ENCODE measurements at places on chromosomes 16 and 17.

DNA sequence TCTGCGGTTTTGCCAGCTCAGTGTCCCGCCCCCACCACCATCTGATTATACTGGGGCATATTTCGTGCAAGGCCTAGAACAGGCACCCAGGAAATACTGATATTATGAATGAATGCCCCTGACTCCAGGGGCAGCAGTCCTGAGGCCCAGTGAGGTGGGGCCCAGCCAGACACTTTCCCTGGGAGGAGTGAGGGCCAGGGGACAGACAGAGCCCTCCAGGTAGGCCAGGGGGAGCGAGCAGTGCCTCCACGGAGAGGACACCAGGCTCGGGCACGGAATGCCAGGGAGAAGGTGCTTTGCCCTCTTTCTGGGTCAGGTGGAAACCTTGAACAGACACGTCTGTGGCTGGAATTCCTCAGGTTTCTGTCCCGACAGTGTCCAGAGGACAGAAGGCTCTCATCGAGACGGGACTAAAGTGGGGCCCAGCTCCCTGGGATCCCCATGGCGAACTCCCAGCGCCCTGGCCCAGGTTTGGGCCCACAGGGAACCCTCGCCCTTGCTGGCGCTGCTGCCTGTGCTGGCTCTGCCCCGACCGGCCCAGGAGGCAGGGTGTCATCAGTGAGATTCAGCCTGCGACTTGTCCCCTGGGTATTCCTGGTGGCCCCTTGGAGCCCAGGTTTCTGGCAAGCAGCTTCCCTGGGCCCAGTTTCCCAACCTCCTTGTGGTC lies 4.3 kb downstream of the KATNB1 start:
- peaks cover 10% of the 10 kb centered on the region for H3K4me1 ChIP-seq
- H3K4me3 ChIP-seq, result no peak overlapping the region
- no peaks in the 10 kb centered on the region for H3K27me3 ChIP-seq
- no peak overlapping the region for H3K27ac ChIP-seq
- no peaks in the 10 kb centered on the region for H3K36me3 ChIP-seq

DNA sequence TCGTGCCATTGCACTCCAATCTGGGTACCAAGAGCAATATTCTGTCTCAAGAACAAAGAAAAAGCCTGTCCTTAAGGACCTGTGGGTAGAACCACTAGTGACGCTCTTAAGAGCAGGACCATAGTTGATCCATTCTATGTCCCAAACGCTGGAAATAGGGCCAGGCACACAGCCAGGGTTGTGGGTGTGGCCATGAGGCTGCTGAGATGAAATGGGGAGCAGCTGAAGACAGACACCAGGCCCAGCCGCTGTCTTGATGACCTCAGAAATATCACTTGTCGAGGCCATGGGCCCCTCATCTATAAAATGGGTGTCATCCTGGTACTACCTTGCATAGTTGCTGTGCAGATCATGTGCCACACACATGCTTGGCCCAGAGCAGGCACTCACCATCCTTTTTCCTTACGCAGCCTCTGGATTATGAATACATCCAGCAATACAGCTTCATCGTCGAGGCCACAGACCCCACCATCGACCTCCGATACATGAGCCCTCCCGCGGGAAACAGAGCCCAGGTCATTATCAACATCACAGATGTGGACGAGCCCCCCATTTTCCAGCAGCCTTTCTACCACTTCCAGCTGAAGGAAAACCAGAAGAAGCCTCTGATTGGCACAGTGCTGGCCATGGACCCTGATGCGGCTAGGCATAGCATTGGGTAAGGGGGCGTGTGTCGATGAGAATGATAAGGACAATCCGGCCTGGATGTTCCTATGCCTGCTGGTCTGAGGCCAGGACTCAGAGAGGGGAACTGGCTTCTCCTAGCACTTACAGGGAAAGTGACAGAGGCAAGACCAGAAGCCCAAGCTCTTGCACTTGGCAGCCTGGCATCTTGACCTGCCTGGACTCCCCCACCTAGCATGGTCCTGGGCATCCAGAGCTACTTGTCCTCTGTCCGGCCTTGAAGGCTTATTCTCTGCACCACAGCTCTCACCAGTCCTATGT lies 25.5 kb downstream of the CDH5 start:
- H3K4me1 ChIP-seq, result no peaks in the 10 kb centered on the region
- peaks cover 3% of the 10 kb centered on the region for H3K36me3 ChIP-seq
- no peak for DNase-seq
- H3K27ac ChIP-seq, result no peak overlapping the region
- no peak overlapping the region for H3K4me3 ChIP-seq
- H3K27me3 ChIP-seq, result no peaks in the 10 kb centered on the region

DNA sequence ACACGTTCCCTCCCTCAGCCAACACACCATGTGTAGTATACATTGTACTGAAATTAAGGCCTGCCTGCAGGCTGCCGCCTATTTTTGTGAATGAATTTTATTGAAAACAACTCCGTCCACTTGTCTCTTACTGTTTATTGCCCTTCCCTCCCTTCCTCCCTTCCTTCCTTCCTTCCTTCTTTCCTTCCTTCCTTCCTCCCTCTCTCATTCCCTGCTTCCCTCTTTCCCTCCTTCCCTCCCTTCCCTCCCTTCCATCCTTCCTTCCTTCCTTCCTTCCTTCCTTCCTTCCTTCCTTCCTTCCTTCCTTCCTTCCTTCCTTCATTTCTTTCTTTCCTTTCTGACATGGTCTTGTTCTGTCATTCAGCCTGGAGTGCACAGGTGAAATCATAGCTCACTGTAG lies 2.3 kb downstream of the ITGAM start:
- no peaks in the 10 kb centered on the region for H3K4me1 ChIP-seq
- no peak overlapping the region for H3K27ac ChIP-seq
- H3K4me3 ChIP-seq, result no peak overlapping the region
- H3K36me3 ChIP-seq, result no peaks in the 10 kb centered on the region
- H3K27me3 ChIP-seq, result no peaks in the 10 kb centered on the region

DNA sequence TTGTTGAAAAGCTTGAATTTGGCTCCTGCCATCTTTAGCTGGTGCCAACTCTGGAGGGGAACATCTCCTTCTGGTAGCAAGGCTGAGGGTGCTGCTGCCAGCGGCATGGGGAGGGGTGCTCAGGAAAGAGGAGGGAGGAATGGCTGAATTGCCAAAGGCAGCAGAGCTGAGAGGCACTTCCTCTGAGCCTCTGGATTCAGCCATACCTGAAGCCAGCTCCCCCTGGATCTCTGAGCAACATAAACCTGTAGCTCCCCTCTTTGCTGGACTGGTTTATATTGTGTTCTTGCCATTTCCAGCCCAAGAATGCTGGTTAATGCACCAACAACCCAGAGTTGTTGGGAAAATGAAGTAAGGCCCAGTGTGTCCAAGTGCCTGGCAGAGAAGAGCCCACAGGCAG lies 7.4 kb downstream of the MEFV start:
- no peaks in the 10 kb centered on the region for H3K4me1 ChIP-seq
- H3K36me3 ChIP-seq, result no peaks in the 10 kb centered on the region
- H3K27me3 ChIP-seq, result no peaks in the 10 kb centered on the region
- H3K4me3 ChIP-seq, result no peak overlapping the region

DNA sequence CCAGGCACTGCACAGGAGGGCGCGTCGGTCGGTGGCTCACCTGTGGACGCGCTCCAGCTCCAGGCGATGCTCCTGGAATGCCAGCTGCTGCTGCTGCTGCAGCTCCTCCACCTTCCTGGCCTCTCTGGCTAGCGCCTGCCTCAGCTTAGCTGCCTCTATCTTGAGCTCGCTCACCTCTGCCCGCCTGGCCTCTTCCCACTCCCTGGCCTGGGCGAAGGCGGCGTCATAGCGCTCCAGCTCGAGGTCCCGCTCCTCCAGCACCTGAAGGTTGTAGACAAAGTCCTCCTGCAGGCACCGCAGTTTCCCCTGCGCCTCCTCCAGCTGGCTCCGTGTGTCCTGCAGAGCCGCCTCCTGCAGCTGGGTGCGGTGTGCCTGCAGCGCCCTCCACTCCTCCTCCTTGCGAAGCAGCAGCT lies 11.1 kb downstream of the CCDC57 start:
- no peak overlapping the region for H3K4me3 ChIP-seq
- peaks cover 26% of the 10 kb centered on the region for H3K36me3 ChIP-seq
- no peak for DNase-seq
- no peak overlapping the region for H3K27ac ChIP-seq
- no peaks in the 10 kb centered on the region for H3K27me3 ChIP-seq
- H3K4me1 ChIP-seq, result peaks cover 5% of the 10 kb centered on the region

GRCh38 chr17:27573971-27574525 lies 56.9 kb upstream of the LGALS9 start:
- DNase-seq, result no peak
- H3K27me3 ChIP-seq, result no peaks in the 10 kb centered on the region
- H3K27ac ChIP-seq, result no peak overlapping the region
- H3K4me1 ChIP-seq, result peaks cover 62% of the 10 kb centered on the region

DNA sequence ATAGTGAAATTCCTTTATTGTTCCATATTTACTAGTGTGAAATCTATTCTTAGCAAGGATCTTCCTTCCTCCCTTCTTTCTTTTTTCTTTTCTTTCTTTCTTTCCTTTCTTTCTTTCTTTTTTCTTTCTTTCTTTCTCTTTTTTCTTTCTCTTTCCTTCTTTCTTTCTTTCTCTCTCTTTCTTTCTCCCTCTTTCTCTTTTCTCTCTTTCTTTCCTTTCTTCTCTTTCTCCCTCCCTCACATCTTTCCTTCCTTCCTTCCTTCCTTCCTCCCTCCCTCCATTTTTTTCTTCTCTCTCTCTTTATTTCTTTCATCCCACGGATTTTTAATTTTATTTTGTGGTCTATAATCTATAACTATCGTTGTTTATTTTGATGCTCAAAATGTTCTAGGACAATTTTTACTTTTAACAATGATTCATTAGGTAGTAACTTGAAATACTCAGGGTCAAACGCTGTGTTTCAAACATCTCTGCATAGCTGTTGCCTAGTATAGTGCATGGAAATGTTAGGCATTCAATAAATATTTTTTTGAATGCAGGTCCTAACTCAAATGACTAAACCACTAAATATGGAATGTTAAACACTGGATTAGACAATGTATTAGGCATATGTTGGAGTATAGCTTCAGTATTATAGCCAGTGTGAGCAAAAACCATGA lies 178.3 kb downstream of the MAP2K6 start:
- no peaks in the 10 kb centered on the region for H3K27me3 ChIP-seq
- no peak overlapping the region for H3K27ac ChIP-seq
- no peaks in the 10 kb centered on the region for H3K4me1 ChIP-seq

DNA sequence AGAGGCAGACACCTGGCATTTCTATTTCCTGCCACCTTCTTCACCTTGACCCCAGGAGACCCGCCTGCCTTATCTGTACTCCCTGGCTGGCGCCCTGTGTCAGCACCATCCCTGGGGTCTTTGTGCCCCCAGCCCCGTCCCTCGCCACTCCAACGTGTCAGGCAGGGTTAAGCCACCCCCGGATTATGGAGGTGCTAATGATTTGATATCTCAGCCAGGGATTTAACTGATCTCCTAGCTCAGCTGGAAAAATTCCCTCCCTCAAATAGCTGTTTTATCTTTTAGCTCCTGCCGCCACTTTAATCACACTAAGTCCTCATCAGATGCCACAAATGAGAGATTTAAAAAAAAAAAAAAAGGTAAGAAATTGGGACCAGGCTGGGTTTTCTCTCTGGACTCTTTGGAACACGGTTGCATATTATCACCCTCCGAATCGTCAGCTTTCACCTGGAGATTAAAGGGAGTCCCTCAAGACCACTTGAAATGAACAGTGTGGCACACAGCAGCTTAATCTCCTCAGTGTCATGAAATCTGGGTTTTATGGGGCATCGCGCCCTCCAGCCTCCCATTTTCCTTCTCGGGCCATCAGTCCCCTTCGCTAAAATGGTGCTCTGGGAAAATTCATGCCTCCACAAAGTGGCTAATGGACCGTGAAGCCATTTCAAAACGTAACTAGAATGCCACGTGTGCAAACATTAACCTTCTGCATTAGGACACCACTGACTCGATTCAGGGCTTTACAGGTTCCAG lies 26.2 kb upstream of the WFDC1 start:
- no peak overlapping the region for H3K27ac ChIP-seq
- H3K4me1 ChIP-seq, result no peaks in the 10 kb centered on the region
- no peaks in the 10 kb centered on the region for H3K27me3 ChIP-seq
- H3K36me3 ChIP-seq, result no peaks in the 10 kb centered on the region
- no peak overlapping the region for H3K4me3 ChIP-seq

DNA sequence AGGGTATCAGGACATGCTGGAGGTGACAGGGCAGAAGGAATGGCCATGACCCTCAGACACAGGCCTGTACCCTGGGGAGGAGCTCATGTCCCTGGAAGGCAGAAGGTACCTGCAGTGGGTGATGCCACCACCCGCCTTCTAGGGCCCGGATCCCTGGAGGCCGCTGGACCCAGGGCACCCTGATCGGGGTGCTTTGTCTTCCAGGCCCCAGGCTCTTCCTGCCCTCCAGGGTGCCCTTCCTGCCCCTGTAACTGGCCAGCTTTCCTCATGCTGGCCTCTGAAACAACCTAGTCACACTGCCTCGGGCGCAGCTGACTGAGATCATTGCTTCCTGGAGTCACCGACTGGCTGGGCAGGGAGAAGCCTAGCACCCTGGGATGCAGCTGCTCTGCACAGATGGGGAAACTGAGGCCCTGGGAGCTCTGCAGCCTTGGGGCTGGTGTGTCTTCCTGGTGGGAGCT lies 5.8 kb downstream of the ADCY7 start:
- no peaks in the 10 kb centered on the region for H3K36me3 ChIP-seq
- H3K4me1 ChIP-seq, result peaks cover 5% of the 10 kb centered on the region
- no peak overlapping the region for H3K27ac ChIP-seq
- no peaks in the 10 kb centered on the region for H3K27me3 ChIP-seq
- peak; percentile 94 for DNase-seq

DNA sequence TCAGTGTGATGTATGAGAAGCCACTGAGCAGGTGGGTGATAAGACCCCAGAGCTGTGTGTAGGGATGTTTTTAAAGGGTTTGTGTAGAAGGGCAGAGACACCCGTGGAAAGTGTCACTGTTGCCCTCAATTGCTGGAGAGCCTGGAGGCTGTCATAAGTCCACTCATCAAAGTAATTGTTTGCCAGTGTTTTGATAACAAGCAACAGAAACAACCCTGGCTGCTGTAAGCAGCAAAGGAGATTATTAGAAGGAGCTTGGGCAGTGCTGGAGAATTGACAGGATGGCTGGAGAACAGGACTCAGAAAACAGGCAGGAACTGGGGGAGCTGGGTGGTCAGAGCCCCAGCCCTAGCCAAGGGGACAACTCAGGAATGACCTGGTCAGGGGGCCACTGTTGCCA lies 119.6 kb downstream of the CCDC182 start:
- no peak overlapping the region for H3K27ac ChIP-seq
- H3K4me1 ChIP-seq, result peaks cover 37% of the 10 kb centered on the region
- H3K4me3 ChIP-seq, result no peak overlapping the region
- DNase-seq, result no peak

- H3K4me3 ChIP-seq, result no peak overlapping the region
- no peaks in the 10 kb centered on the region for H3K4me1 ChIP-seq
- H3K27ac ChIP-seq, result no peak overlapping the region
- no peak for DNase-seq
Observed at GRCh38 chr16:35747658-35748455, 2288.4 kb downstream of the TP53TG3F start.

- no peak overlapping the region for H3K27ac ChIP-seq
- H3K27me3 ChIP-seq, result no peaks in the 10 kb centered on the region
- H3K4me3 ChIP-seq, result no peak overlapping the region
- no peak for DNase-seq
Observed at GRCh38 chr17:14048169-14048568, 21.1 kb upstream of the COX10 start.

All from trophoblast cell (in vitro differentiated cells and primary cell).